ENCODE measurements at places on chromosomes 12 and 14.

DNA sequence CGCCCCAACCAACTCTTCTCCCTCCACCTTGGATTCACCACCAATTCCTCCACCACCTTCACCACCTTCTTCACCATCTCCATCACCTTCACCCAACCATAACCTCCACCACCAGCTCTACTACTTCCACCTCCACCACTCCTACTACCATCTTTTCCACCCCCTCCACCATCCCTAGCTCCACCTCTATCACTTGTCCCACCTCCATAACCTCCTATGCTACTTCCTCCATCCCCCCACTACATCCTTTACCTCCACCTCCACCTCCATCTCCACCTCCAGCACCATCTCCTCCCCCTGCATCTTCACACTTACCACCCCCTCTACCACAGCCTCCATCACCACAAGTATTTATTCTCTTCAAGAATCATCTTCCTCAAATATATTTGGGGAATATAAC lies 254.9 kb upstream of the EGLN3 start:
- DNase-seq = no peak

GRCh38 chr14:95156161-95157047 lies 925 bp downstream of the DICER1 start:
- peak; percentile 15 for DNase-seq

GRCh38 chr12:120702637-120703036 lies 7.6 kb upstream of the UNC119B start:
- no peak for DNase-seq

GRCh38 chr12:32161058-32161457 lies 54.4 kb downstream of the BICD1 start:
- no peak for DNase-seq

GRCh38 chr12:32076941-32077340 lies 29.7 kb upstream of the BICD1 start:
- no peak for DNase-seq

GRCh38 chr12:64232196-64232595 lies 10.1 kb upstream of the KICS2 start:
- DNase-seq = no peak

DNA sequence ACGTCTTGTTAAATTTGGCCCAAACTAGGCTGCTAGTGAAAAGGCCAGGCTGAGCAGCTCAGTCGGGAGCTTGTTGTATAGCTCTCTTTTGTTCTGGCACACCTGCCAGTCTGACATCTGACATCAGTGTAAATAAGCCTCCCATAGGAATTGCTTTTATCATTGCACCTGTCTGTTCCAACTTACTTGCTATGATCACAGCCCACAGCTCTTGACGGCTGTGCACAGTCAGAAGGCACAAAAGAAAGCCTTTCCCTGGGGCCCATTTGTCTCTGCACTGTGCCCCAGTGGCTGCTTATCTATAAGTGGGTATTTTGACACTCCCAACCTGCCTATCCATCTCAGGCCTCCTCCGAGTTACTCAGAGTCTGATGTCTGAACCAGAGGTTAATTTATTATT lies 324.5 kb downstream of the NUAK1 start:
- DNase-seq = peak; percentile 99

- DNase-seq = peak; percentile 34
Measured at GRCh38 chr12:98208816-98209215, 306.6 kb upstream of the TMPO start.

GRCh38 chr12:93608313-93608712 lies 35.8 kb downstream of the SOCS2 start:
- DNase-seq = no peak

- no peak for DNase-seq
Measured at GRCh38 chr14:59633486-59633885, 56.9 kb upstream of the CCDC175 start.

DNA sequence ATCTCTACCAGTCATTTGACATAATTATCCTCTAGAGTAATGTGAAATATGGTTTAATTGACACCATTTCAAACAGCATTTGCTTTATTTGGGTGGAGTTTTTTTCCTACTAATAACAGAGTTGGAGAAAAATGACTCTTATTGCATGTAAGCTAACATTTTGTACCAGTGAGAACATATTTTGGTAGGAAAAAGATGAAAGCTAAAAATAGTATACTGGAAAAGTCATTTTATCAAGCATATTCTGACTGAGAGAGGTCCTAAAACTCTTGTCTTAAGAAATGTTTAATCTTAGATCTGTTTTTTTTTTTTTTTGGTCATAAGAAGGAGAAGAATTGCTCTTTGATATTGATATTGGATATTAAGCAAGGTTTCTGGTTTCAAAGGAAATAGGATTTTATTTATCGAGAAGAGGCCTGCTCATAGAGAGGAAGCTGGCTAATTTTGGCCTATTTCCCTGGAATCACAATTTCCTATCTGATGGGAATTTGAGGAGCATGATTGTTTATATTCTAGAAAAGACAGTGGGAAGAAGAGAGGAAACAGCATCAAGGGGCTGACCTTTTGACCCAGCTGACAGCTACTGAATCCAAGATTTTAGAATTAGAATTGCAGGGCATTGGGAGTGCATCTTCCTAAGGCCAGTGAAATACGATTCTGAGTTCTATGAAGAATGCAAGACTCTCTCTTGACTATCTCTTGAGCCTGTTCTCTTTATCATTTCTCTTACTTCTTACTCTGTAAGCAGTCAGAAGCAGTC lies 19.4 kb downstream of the OTOGL start:
- no peak for DNase-seq

DNA sequence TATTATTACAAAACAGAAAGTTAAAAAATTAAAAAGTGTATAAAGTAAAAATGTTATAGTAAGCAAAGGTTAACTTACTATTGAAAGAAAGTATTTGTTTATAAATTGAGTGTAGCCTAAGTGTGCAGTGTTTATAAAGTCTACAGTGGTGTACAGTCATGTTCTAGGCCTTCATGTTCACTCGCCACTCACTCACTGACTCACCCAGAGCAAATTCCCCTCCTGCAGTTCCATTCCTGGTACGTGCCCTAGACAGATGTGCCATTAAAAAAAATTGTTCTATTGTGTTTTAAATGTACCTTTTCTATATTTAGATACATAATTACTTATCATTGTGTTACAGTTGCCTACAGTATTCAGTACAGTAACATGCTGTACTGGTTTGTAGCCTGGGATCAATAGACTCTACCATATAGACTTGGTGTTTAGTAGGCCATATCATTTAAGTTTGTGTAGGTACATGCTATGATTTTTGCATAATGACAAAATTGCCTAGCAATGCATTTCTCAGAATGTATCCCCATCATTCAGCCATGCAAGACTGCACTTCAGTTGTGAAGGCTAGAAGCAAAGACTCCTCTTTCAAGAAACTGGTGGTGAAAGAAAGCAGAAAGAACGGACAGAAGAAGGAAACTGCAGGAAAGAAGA lies 100.6 kb downstream of the DACT1 start:
- DNase-seq = no peak

- no peak for DNase-seq
Measured at GRCh38 chr12:122527478-122527944, 462 bp downstream of the KNTC1 start.

DNA sequence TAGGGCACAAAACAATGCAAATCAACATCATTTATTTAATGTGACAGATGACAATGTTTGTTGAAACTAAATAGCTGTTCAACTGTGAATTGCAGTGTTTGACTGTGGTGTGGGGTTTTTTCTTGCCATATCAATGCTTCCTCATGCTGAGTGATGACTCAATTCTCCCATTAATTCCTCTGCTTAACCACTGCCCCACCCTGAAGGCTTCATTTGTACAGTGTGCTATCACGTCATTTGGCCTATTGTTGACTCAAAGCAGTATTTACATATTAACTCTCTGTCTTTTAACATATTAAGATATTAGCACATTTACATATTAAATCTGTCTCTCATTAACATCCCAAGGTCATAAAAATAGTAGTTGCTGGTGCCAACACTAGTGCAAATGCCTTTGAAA lies 164.8 kb upstream of the NRXN3 start:
- no peak for DNase-seq

GRCh38 chr12:14655284-14655683 lies 41.1 kb downstream of the GUCY2C start:
- no peak for DNase-seq

DNA sequence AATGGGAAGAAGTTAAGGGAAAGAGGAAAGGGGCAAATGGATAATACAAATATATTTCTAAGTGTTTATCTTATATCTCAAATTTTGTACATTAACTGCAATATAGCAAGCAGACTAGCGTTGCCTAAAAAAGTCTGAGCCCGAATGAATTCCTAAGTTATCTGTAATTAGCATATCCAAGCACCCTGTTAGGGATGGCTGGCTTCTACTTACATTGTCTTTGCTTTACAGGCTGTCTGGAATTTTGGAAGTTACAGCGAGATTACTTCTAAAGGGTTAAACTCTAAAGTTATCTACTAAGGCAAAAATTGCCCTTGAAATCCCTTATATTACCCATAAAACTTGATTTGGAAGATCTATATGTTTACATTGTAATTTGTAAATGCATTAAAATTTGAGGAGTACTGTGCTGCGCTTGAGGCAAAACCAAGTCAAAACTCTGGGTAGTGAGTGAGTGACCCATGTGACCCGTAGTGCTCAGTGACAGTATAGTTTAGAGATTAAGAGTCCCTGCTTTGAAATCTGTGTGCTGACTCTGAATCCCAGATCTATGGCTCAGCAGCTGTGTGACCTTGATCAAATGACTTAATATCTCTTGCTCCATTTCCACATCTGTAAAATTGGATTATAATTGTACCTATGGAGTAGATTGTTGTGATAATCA lies 17.3 kb upstream of the LIN7A start:
- no peak for DNase-seq

GRCh38 chr12:129550353-129550752 lies 353.5 kb downstream of the TMEM132D start:
- DNase-seq = peak; percentile 96

- DNase-seq = peak; percentile 18
Measured at GRCh38 chr12:102816816-102817434, 100.1 kb downstream of the PAH start.

- DNase-seq = no peak
Measured at GRCh38 chr14:93029911-93030508, 85.7 kb downstream of the ITPK1 start.

DNA sequence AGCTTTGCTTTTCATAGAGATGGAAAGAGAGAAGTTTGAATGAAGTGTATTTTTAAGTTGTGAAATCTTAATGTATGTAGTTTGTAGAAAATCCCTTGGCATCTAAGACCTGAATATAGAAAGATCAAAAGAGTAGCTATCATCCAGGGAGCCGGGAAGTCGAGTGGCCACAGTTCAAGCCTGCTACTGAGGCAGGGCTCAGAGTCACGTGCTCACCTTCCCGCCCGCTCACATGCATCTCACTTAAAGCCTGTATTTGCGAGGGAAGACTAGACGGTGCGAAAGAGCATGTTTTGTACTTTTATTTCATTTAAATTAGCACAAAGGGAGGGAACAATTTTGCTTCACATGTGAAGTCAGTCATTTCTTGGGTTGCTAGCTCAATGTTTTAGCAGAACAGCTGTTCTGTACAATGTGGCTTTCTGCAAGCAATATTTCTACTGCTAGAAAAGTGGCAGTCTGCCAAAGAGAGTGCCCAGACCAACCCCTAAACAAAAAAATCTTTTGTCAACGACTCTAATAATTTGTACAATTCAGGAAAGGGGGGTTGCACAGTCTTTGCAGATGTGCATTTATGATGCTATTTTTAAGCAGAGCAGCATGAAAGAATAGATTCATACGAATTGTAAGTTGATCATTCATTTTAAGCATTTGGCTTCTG lies 290.7 kb downstream of the NPAS3 start:
- DNase-seq = no peak

GRCh38 chr12:115191342-115191741 lies 507.4 kb upstream of the TBX3 start:
- no peak for DNase-seq

DNA sequence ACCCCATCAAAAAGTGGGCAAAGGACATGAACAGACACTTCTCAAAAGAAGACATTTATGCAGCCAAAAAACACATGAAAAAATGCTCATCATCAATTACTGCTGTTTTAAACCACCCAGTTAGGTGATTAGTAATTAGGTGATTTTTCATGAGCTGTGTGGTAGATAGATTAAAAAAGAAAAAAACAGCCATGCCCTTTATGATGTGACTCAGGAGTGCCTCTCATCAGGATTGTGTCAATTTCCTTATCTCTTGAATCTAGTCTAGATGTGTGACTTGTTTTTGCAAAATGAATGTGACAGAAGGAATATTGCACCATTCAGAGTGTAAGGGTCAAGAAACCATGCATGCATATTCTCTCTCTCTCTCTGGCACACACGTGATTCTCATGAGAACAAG lies 5.7 kb downstream of the OR10A7 start:
- no peak for DNase-seq

- DNase-seq = no peak
Measured at GRCh38 chr12:124650912-124651311, 83.5 kb upstream of the NCOR2 start.

- no peak for DNase-seq
Measured at GRCh38 chr12:114392909-114393308, 13.0 kb downstream of the TBX5 start.

GRCh38 chr12:5875851-5876250 lies 69.2 kb downstream of the ANO2 start:
- no peak for DNase-seq

GRCh38 chr14:56474419-56475022 lies 105.1 kb upstream of the TMEM260 start:
- peak; percentile 44 for DNase-seq

- no peak for DNase-seq
Measured at GRCh38 chr12:6899427-6899826, 5.2 kb upstream of the LRRC23 start.

DNA sequence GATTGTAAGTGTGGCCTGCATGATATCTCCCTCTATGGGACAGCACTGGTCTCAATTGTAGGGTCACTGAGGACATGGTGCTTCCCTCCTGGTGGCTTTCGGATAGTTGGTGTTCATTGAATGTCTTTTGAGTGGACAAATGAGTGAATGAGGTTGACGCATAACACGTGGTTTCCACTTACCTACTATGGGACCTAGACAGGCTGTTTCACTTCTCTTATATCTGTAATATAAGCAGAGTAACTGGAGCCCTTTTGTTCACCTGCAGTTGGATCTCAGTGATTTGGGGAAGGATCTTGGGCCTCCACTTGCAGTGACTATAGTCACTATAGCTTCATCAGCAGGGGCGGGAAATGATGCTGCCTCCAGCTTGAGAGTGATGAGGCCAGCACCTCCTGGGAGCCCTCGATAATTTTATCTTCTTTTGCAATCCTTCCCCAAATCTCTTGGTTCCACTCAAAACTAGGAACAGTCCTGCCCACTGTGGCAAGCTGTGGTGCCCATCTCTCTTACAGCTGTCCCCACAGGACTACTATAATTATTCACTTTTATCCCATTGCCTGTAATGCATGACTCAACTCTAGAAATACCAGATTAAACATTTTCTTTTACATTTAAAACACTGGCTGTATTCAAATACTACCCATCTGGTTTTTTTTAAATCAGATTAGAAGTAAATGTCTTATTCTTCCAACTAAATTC lies 242.9 kb downstream of the CHST11 start:
- DNase-seq = no peak

GRCh38 chr12:108531929-108532848 lies 17.1 kb downstream of the FICD start:
- DNase-seq = peak; percentile 94

DNA sequence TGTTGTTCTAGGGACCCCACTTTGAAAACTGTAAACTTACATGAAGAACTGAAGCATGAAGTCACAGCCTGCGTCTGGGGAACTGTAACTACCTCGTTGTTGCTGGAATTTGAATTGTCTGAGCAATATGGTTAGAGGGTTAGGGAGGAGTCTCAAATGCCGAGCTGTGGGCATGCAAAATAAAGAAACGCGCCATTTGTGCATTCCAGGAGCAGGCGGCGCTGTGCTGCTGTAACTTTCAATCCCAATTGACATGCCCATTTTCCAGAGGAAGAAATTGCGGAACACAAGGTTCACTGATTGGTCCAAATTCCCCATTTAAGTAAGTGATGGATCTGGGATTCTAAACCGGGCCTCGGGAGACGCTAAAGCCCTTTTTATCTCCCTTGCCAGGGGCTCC lies 61.3 kb downstream of the ZNF664 start:
- DNase-seq = no peak
